ENCODE measurements at places on chromosomes 4 and X.

GRCh38 chrX:7996414-7996813 lies 69.2 kb upstream of the PNPLA4 start:
- DNase-seq = no peak

DNA sequence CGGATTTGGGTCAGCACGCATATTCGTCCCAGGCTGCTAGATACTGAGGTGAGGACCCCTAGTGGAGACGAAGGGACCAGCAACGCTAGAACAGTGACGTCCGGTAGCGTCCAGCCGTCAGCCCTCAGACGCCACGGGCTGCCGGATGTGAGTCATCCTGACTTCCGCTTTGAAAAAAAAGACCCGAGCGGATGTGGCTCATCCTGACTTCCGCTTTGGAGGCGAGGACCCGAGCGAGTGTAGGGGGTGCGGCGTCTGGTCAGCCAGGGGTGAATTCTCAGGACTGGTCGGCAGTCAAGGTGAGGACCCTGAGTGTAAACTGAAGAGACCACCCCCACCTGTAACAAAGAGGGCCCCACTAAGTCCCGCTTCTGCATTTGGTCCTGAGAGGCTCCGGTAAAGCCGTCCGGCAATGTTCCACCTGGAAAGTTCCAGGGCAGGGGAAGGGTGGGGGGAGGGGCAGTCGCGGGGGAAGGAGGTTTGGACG lies at the start of gene MAGEB2:
Gene MAGEB2, plus strand, starts transcription at position 207 of the 487 bp plus-strand sequence. CDS start 3,018 bp downstream, outside the sequence.
- no peak for DNase-seq

GRCh38 chrX:413322-414201 lies 26.9 kb upstream of the PPP2R3B start:
- DNase-seq = peak; percentile 44

DNA sequence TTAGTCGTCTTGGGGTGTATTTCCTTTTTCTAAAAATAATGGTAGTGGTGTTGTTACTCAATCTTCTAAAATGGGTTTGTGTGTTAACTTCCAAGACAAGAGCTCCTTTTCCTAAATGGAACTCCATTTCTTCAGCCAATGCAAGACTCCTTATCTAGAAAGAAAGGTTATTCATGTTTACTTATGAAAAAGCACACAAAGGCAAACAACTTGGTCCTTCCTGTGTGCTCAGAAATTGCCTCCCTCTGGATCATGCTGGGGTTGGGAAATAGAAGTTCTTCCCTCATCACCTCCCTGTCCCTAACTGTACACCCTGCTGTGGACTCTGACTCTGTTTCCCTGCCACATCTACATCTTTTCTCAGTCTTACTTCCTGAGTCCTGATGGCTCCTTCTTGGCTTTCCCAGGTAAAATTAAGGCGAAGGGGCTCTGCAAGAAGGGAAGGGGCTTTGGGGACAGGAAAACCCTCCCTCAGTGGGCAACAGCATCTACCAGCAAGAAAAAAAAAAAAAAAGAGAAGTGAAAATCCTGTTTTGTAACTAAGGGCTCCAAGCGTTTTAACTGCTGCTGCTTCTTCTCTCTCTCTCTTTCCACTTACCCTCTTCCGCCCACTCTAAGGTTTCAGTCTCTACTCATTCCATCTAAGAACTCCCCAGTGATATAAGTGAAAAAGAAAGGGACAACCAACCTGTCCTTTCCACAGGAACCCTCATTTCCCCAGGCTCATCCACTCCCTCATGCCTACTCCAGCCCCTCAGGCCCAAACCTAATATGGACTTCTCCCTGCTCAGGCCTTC lies 19.8 kb upstream of the TASL start:
- DNase-seq = no peak

GRCh38 chr4:52234561-52235440 lies 183.7 kb downstream of the SPATA18 start:
- peak; percentile 49 for DNase-seq

DNA sequence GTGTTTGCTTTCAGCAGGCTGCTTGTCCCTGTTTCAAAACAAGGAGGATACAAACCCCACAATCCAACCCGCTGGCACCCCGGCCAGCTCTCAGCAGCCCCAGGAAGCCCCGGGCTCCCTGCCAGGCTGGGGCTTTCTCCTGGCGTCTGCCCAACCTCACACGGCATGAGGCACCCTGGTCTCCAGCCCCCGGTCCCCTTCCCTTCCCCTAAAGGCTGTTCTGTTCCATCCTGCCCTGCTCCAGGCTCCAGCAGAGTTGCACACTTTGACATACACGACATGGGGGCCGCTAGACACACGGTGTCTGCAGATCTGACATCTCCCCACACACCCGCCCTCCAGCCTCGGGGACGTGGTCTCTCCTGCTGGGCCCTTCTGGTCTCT lies 107.7 kb upstream of the ADRA2C start:
- DNase-seq = no peak

GRCh38 chr4:37685161-37685822 lies 884 bp downstream of the RELL1 start:
- DNase-seq = no peak

DNA sequence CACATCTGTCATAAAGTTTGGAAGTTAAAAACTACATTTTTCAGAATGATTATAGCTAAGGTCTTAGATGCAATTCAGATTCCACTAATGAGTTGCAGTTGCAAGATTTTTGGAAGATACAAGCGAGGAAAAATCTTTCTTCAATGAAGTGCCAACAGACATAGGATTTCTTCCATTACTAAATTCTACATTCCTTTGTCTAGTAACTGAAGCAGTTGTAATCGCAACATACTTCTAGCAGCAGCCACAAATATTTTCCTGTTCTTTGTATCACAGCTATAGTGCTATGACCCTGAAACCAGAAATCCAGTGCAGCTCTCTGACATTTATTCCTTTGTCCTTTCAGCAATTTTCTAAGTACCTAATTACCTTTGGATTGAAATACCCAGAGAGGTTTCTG lies 225.2 kb upstream of the SLIT2 start:
- DNase-seq = no peak

DNA sequence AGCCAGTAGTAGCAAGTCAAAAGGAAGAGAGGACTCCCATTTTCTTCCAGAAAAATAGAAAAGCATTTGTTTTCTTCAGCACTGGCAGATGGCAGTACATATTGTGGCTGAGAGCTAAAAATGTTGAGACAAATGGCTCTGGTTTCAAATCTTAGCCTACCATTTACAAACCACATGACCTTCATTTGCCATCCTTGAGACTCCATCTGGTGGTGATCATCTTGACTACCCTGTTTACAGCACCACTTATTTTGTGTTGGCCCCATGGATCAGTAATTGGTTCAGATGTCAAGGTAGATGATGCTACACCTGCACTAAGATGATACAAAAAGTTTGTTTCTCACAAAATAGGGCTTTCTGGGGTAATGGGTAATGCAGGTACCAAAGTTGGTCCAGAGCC lies 951.8 kb upstream of the IGFBP7 start:
- no peak for DNase-seq

- DNase-seq = no peak
Measured at GRCh38 chrX:9558615-9559014, 93.8 kb downstream of the TBL1X start.

DNA sequence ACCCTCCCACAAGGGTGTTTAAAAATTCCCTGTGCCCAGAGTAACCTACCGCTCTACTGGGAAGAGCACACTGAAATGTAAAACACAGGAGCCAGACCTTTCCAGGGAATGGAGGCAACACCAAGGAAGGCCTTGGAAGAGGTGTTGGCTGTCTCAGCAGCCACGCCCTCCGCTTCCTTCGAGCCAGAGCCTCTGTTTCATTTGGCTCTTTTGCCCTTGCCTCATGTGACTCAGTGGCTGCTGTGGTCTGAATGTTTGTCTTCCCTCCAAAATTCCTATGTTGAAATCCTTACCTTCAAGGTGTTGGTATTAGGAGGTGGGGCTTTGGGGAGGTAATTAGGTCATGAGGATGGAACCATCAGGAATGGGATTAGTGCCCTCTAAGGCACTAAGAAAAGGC lies 11.3 kb downstream of the SCD5 start:
- DNase-seq = no peak

GRCh38 chr4:98468709-98469108 lies 189.7 kb downstream of the TSPAN5 start:
- peak; percentile 17 for DNase-seq

DNA sequence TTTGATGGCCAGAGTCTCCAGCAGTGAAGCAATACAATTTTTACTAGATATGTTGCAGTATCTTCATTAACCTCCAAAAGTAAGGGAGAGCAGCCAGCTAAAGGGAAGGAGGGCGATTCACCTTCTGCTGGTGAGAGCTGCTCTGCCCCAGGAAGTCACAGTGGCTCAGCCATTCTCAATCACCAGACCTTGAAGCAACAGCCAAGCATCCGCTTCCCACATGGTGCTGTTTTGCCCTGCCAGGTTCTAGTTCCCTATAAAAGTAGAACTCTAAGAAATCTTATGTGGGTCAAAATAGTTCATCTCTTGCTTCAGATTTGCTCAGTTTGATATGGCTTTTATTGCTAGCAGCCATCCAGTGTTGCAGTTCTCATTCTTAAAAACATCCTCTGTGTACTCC lies 166.8 kb downstream of the STIM2 start:
- DNase-seq = no peak

DNA sequence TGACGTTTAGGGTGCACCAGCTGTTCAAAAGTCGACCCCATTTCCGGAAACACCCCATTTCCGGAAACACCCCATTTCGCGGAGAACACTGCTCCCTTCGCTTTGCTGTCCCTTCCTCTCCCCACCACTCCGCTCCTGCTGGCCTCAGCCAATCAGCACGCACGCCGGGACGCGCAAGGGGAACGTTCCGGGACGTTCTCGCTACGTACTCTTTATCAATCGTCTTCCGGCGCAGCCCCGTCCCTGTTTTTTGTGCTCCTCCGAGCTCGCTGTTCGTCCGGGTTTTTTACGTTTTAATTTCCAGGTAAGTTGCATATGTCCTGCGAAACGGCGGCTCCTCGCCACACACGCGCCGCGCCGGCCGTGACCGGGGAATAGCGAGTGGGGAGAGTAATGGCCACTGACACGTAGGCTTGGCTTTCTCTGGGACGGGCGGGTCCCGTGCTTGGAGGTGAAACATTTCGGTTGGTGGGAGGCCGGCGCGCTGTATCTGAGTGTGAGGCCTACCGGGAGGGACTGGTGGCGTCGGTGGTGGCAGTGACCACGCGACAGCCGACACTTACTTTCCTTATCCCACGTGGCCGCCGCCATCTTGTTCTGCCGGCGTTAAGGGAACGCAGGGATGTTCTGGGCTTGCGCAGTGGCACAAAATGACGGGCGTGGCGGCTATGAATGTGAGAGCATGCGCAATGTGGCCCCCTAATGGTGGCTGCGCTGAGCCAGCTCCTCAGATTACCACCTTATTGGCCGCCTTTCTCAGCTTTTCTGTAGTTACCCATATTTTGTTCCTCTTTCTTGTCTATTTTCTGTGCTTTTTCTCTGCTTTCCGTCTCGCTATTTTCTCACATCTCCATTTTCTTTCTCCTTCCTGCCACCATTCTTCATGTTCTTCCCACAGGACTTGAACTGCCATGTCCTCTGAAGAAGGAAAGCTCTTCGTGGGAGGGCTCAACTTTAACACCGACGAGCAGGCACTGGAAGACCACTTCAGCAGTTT lies at the start of gene RBM3:
Gene RBM3, plus strand, starts transcription at position 215 of the 997 bp plus-strand sequence. Its CDS starts 697 bp downstream, at position 912.
- peak; percentile 88 for DNase-seq

DNA sequence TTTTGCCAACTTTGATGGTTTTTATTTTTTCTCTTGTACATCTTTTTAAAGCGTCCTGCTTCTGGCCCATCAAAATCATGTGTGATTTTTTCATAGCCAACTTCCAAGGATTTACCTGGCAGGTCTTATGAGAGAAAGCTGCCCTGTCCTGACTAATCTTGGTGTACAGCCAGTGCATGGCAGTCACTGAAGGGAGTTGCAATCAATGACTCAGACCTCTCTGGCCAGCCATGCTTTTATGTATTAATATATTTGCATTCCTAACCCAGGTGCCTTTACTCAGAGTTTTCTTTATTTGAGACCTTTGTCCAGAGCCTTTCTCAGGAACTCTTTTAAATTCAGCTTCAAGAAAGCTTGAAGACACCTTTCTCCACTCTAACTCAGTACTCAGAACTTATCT lies 691.5 kb upstream of the HTR2C start:
- no peak for DNase-seq
